ENCODE measurements at places on chromosomes 2 and 18.

- DNase-seq: no peak
Observed at GRCh38 chr2:2260696-2261268, 70.3 kb downstream of the MYT1L start.

- no peak for DNase-seq
Observed at GRCh38 chr2:66127656-66128055, 307.3 kb upstream of the MEIS1 start.

DNA sequence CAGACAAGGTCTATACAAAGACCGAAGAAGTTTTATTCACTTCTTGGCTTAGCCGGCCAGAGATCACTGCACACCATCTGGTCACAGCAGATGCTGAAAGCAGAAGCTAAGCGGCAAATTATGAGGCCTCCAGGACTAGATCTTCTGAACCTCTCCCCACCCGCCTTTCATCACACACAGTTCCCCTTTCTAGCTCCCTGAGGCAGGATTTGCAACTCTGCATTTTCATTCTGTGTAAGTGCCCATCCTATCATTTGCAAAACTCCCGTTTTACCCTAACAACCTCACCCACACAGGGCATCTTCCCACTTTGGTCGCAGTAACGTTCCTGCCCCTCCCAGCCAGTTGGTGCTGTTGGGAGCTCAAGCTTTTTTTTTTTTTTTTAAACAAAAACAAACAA is 3.1 kb upstream of the MOB1A start:
- no peak for DNase-seq

- no peak for DNase-seq
Observed at GRCh38 chr2:8380026-8380425, 301.8 kb upstream of the ID2 start.

DNA sequence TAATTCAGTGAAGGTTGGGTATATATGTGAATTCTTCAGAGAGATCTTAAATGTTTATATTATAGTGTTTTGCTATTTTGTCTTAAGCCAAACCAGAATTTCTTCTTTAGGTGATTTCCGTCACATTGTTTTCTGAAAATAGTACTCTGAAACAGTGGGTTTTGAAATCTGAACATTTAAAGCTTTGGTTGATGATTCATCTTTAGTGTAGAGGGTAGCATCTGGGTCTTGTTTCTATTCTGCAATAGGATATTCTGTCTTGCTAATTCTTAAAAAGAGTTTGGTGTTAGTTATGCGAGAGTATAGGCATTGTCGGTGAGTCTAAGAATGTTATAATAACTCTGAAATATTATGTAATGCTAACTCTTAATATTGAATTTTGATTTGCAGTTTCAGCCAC is 69.6 kb upstream of the FAM237A start:
- no peak for DNase-seq

- DNase-seq: no peak
Observed at GRCh38 chr2:235458839-235459273, 35.0 kb upstream of the AGAP1 start.

DNA sequence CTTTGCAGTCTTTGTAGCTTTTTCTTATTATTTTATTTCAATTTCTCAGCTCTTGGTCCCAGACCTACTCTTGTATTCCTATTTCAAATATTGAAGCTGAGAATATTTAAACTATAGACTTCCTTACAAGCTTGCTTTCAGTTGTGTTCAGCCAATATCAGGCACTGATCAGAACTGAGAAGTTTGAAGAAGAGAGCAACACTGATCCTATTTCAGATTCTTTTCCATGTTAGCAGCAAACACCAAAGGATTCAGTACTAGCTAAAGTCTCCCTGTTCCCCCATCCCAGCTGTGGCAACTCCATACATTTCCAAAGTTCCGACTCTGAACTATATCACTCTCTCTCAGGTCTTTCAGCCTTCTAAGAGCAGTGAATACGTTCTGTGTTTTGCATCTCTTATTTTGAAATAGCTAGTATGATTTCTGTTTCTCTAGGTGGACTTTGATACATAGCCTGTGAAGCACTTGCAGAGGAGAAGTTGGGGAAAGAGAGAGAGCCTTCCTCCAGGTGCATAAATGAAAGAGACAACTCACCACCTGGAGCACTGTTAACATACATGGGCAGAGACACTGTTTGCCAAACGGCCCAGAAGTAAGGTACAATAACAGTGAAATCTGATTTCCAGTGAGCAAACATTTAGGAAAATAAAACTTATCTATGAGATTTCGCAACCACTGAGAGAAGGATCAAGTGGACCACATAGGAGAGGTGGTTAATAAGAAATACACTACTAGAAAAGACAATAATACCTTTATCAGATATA is 135.0 kb upstream of the ZNF804A start:
- peak; percentile 64 for DNase-seq
